ENCODE measurements at places on chromosomes 2 and 18.

DNA sequence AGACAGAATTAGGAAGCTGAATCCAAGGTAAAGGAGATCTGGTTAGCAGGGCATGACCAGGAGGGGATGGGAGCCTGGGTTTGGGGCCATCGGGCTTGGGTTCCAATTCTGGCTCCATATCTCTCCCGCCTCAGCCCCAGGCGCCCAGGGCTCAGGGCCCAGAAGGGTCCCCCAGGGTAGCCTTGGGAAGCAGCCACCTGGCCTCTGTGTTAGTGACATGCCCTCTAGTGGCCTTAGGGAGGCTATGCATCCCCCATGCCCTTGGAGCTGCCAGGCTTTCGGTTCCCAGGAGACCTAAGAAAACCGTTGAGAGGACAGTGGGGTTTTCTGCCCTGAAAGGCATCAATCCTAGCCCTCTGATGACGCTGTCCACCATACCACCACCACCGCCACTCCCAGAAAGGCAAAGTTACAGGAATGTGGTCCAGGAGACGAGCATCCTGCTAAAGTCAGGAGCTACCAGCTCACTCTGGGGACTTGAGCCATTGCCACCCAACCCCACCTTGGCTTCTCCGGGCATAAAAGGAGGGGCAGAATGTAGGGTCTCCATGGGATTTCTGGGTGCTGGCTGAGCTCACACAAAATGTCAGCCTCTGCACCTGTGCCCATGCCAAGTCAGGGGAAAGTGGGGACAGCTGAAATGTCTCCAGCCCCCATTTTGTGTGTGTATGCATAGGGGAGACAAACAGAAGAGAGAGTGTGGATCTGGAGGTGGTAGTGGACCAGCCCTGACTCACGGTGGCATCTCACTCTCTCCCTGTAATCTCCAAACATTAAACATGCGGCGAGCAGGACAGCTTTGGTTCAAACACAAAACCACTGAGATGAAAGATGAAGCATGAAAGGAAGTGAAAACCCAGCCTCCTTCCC is 56.5 kb downstream of the EMX1 start:
- DNase-seq, result no peak

GRCh38 chr2:172951554-172951953 is 124.1 kb upstream of the MAP3K20 start:
- no peak for DNase-seq

DNA sequence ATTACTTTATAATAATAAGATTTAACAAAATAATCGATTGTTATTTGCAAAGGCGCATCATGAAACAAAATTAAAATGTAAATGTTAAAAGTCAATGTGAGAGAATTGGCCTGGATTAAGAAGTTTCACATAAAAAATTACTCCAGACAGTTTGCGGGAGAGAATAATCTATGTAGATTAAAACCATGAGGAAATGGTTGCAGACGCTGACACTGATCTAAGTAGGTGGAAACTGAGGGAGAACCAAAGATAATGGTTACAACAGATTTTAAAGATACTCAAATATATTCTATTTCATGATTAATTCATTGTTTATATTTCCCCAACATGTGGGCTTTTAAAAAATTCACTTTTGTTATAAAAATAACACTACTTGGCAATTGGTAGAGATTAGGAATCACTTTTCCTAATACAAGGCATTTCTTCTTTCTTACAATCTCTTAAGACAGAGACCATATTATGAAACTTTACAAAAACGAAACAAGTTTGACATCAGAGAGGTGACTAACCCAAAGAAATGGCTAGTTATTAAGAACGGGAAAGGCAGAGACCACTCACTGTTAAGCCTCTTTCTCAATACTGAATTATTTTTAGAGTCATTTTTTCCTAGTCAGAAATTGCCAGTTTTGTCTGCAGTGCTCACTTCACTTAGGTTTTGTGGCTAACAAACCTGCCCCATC is 1.6 kb downstream of the KANSL1L start:
- no peak for DNase-seq

DNA sequence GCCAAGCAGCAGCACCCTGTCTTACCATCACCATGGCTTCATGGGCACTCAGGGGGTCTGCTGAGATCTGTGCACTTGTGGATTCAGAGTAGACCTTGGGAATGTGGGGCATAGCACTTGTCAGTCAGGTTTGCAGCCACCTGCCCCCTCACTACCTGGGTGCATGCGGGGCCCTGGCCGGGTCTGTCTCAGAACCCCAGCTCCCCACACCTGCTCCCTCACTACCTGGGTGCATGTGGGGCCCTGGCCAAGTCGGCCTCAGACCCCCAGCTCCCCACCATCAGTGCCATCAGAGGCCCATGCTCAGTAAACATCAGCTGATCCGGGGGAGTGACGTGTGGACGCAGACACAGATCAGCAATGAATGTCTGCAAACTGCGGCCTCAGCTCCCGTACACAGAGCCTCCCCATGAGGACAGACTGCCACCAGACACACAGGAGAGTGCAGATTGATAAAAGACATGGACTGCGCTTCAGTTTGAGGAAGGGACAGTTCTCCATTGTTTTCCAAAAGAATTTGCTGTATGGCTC is 205.1 kb downstream of the GLI2 start:
- DNase-seq, result no peak

DNA sequence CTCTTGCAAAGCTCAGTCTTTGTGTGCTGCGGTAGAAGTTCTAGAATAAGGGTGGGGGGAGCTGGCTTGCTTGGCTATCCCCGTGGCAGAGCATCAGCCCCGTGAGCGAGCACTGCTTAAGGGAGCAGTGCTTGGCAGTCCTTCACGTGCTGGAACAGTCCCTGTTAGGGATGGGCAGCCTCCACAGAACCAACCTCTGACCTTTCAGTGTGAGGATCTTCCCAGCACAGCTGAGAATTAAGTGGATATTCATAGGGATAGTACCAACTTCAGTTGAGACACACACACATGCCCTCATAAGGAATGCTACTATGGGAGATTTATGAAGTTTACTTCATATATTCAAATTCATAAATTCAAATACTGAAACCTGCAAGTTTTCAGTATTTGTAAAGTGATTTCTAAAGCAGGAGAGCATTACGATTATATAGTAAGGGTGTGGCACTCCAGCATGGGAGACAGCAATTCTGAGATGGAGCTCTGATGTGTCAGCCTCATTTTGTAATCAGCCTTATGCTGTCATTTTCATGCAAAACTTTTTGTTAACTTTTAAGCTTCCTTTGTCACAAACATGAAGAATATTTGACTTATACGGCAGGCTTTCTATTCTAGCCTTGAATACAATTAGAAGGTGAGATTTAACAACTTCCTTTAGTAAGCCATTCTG is 39.5 kb downstream of the ATP9B start:
- no peak for DNase-seq

DNA sequence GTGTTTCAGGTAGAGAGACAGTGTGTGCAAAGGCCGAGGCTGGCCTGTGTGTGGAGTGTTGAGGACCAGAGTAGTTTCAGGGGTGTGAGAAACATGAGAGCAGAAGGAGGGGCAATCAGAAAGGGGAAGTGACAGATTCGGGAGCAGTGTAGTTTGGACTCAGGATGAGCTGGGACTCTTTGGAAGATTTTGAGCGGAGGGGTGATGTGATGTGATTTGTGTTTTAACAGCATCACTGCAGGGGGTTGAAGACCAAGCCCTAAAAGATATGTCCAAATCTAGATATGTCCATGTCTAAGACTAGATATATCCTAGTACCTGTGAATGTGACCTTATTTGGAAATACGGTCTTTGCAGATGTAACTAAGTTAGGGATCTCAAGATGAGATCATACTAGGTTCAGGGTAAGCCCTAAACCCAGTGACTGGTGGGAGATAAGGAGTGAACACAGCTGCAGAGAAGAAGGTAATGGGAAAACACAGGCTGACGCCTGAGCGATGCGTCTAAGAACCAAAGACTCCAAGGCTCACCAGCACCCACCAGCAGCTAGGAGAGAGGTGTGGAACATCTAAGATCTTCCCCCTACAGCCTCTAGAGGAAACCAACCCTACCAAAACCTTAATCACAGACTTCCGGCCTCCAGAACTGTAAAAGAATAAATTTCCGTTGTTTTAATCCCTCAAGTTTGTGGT is 38.5 kb upstream of the MYO3B start:
- DNase-seq, result no peak

DNA sequence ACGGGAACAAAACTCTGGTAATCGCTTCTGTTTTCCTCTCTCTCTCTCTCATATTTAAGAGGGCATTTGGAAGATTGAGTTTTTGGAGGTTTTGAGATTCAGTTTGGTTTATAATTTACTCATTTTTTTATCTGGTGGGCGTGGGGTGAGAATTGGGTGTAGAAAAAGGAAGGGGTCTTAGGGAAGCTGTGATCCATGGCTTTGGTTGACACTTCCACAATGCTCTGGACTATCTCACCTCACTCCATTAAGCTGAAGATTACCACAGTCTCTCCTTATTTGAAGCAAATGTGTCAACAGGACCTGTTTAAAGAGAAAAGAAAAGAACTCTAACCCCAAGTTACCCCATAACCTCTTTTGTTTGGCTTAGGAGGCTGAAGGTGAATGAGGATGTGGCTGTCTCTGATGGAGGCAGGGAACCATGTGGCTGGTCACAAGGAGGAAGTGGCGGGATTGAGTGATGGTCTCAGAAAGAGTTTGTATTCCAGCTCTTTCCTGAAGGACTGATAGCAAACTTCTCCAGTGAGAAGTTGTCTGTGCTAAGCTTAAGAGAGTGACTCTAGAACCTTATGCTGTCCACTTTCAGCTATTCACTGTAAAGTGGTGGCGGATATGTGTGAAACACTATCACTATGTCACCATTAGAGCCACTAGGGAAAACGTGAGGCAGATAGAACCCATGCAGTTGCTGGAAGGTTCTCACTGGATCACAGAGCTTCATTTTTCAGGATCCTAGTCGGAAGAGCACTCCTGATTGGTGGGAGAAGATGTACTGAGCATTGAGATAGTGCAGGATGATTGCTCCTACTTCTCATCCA is 934 bp downstream of the ZNF804A start:
- no peak for DNase-seq
